OCI-LY7 (cell line): ENCODE measurements at places on chromosomes 12 and 14.

DNA sequence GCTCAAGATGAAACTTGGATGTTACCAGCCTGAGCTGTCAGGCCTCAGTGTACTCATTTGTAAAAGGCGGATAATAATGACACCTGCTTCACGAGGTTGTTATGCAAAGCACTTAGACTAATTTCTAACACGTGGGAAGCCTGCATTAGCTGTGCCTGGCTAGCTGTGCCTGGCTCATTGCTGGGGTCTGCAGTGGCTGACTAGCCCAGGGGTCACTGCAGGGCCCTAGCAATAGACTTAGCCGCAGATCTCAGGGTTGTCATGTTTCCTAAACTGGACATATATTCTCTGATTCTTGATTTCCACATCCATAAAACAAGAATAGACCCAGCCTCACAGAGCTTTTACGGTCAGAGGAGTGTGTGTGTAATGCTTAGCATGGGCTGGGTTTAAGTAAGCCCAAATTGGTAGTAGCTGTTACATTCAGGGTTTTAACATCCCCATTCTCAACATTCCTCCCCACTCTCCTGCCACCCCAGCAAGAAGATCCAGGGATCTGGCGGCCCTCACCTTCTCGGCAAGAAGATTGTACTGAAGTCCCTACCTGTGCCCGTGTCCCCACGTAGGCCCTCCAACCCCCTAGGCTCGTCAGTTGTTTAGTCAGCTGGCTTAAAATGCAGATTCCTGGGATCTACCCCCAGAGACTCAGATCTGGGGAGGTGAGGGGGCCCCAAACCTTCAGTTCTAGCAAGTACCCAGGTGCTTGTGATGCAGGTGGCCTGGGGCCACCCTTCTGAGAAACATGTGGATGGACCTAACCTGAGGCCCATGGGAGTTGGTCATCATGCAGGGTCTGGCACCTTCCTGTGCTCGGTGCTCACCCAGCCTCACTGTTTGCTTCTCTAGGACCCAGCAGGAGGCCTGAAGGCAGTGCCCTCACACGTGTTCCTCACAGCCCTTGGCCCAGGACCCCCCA is 8.6 kb downstream of the NR4A1 start:
- peak; percentile 68 for DNase-seq

GRCh38 chr14:98226411-98226810 is 1045.6 kb downstream of the BCL11B start:
- no peak for DNase-seq

- no peak for DNase-seq
Observed at GRCh38 chr12:93121729-93122488, 192.8 kb upstream of the EEA1 start.

- DNase-seq, result no peak
Observed at GRCh38 chr14:82999802-83000201, 1466.1 kb upstream of the SEL1L start.

- no peak for DNase-seq
Observed at GRCh38 chr12:53234271-53234914, 2.4 kb upstream of the RARG start.

DNA sequence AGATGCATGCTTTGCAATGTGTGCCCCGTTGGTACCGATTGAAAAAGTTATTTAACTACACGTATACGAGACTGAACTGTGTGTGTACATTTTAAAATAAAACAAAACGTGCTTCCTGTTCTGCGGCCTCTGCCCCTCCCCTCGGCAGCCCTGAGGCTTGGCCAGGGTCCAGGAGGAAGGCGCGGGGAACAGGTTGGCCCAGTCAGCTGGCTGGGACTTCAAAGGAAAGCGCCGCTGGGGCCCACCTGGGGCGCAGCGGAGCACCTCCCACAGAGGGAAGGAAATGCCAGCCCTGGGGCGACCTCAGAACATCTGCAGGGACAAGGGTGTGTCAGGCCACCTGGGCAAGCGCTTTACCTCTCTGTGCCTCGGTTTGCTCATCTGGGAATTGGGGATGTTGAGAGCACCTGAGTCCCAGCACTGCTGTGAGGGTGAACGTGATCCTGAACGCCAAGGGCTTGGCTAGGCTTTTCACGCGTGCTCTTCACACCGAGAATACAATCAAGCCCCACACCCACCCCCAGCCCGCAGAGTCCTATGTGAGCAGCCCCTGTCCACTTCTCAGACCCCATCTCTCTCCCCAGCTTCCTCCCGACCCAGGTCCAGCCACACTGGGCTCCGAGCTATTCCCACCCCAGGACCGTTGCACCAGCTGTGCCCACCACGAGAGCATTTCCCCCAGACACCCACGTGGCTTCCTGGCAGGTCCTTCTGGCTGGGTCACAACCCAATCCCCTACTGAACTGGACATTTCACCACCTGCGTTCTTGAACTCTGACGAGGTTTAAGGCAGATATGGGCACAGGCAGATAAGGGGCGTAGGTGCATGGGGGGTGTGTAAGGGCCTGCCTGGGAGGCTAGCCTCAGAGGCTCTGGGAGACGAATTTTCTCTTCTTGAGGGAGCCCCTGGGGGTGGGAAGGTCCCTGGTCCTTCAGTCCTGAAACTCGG is 41.9 kb upstream of the NCOR2 start:
- DNase-seq, result peak; percentile 96

GRCh38 chr12:49010092-49010668 is 8.4 kb downstream of the PRKAG1 start:
- no peak for DNase-seq

GRCh38 chr12:106459534-106459933 is 102.0 kb downstream of the POLR3B start:
- no peak for DNase-seq

DNA sequence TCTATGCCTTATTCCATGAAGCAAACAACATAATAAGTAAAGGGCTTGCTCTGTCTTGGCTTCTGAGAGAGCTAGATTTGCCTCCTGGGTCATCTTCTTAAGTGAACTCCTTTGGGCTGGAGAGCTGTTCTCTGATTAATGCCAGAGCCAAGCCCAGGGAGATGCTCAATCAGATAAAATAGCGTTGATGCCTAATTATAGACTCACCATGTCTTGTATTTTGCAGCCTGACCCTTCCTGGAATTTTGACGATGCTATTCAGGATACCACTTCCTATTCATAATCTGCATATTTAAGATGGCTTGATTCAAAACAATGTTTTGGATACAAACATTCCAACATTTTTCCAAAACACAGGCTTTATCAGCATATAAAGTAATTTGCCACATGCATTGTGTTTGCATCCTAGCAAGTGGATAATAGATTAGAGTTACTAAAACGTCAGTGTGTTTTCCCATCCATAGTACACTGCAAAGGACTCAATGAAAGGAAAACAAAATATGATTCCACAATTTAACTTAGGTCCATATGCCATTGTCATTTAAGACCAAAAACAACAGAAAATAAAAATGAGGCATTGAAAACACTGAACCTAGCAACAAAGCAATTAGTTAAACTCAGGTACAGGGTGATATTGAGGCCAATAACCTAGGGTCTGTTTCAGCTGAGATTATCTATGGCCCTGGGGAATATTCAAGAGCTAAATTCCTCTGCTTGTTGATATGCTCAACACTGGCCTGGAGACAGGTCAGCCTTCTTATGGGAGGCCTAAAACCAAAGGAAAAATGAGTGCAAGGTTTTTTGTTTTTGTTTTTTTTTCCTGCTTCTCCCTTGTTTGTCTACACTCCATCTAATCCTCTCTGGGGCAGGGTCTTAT is 184.2 kb upstream of the FOXN3 start:
- DNase-seq, result no peak

DNA sequence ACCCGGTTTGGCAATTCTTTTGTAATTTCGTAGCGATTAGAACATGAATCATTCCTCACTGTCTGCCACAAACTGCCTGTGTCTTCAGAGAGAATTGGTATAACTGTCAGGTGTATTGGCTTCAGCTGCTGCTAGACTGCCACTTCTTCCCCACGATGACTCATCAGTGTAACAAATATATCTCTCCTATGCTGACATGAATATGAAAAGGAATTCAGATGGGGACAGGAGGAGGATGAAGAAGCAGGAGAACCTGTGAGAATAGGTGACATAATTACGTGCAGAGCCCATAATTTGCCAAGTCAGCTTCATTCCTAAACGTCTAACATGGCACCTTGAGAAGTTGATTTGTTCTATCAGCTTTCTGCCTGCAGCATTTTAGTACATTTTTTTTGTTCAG is 64.9 kb downstream of the FRMD6 start:
- no peak for DNase-seq

DNA sequence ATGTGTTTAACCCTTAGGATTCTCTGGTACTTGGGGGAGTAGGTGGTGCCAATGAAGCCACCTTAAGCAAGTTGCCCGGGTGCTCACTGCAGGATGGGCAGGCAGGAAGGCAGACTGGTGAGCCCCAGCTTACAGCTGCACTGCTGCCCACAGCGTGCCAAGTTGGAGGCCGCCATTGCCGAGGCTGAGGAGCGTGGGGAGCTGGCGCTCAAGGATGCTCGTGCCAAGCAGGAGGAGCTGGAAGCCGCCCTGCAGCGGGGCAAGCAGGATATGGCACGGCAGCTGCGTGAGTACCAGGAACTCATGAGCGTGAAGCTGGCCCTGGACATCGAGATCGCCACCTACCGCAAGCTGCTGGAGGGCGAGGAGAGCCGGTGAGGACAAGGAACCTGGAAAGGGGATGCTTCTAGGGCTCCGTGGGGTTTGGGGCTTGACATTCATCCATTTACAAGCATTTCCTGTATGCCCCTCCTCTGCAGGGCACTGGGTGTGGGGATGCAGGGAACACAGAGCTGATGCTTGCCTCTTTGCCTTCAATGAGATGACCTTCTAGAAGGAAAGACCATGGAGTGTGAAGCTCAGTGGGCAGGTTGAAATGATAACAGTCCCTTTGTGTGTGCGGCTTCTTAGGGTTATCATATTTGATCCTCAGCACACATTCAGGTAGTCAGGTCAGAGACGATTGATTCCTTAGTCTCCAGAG is 12.4 kb downstream of the KRT7 start:
- DNase-seq, result no peak

DNA sequence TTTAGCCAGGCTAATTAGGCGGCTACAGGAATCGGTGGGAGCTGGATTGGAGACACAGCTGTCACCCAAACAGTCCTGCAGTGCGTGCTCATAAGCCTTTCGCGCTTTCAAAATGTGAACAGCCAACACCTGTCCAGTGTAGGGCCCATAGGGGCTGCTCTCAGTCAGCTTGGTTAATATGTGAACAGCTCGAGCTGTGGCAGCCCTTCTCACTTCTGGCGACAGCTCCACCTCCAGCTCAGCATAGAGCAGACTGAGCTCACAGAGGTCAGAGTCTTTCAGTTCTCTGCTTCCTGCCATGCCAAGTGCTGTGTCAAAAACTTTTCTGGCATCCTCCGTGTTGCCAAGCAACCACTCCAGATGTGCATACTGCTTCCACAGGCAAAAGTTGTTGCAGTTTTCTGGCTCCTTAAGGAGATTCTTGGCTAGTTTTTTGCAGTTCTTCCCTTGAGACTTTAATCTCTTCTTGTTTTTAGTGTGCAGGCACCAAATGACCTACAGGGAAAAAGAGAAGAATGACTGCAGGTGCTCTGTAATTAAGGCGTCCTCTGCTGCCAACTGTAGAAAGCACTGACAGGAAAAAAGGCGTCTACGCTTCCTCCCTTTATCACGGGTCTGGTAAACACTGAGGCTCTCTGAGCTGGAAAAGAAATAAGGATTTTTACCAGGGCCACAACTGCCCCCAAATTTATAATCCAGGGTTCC is 32.5 kb downstream of the PSMC1 start:
- no peak for DNase-seq
